Caco-2 (cell line): ENCODE measurements at places on chromosomes 5 and 9. TPM values are rescaled to one million over a fixed set of nuclear protein-coding genes. Genes with fewer than 3 reads are reported as not detected.

DNA sequence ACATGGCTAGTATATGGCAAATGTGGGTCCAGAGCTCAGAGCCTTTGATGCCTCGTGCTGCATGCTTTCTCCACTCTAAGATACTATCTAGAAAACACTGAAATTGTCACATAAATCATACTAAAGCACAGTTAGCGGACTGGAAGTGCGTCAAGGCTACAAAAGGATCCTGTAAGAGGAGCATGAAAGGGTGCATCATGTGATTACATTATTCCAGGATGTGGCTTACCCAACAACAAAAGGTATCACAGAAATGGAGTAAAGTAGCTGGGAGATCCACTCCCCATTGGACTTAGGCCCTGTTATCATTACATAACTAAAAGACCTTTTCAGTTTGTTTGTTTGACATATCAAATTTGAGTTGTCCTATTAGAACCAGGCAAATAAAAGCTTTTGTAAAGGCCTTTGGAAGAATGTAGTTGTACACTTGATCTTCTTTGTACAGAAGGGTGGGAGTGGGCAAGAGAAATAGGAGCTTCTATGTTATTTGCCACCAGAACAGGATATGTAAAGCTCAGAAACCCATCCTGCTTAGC lies 6.9 kb downstream of the SLC31A1 start:
- DNase-seq, result peak; percentile 55

DNA sequence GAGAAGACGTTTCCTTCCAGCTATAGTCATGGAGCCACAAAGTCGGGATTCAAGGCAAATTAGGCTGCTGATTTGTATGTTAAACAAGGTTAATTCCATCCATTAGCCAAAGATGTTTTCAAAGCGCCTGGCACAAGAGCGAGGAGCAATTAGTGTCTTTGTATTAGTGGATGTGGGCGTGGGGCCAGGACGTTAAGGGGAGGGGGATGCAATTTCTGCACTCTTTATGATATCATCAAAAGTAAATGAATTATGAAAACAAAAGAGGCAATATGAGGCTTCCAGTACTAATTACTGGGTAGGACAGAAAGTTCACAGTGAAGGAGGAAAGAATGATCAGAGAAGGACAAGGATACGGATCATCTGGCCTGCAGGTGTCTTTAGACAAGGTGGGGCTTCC lies 230.9 kb upstream of the MSX2 start:
- DNase-seq, result no peak

- no peak for DNase-seq
Measured at GRCh38 chr5:111697215-111697614, 59.8 kb downstream of the NREP start.

NR6A1 gene
- total RNA-seq, result 30.6 and 33.6 TPM in 2 replicates

BSPRY gene
- total RNA-seq, result 14.5 and 14.7 TPM in 2 replicates

COL5A1 gene
- total RNA-seq, result 4.8 and 5.7 TPM in 2 replicates

SCAI gene
- total RNA-seq, result 10.1 and 13.0 TPM in 2 replicates

OGN gene
- total RNA-seq, result not detected in 2 replicates

DNA sequence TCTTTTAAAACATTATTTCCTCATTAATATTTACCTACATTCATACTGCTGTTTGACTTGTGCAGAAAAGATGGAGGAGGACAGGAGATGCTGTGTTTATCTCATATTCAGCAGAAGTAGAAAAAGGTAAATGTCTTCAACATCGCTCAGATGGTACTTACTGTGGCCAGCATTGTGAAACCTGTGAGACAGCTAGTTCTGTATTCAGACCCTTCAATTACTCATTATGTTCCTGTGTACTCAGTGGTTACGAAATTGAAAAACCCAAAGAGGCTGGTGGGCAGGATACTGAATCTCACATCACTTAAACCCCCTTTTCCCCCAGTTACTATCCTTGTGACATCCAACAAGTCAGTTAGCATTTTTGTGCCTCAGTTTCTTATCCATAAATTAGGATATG lies 216.0 kb downstream of the KDM4C start:
- no peak for DNase-seq

- DNase-seq, result no peak
Measured at GRCh38 chr5:138650196-138650595, 75.0 kb upstream of the HSPA9 start.

DNA sequence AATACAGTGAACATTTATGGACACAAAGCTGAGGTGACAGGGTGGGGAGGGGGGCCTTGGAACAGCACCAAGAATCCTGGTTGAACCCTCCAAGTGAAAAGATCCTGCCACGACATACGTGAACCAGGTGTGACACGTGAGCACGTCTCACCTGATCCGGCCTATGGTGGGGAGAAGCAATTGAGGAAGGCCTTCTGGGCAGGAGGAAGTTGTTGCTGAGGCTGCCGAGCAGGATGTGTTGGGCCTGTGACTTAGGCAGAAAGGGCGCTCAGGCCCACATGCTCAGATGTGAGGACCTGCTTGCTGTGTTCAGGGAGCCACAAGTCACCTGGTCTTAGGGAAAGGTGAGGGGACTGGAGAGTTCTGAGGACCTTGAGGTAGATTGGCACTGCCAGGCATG lies 2.5 kb upstream of the MAPK9 start:
- DNase-seq, result no peak

DNA sequence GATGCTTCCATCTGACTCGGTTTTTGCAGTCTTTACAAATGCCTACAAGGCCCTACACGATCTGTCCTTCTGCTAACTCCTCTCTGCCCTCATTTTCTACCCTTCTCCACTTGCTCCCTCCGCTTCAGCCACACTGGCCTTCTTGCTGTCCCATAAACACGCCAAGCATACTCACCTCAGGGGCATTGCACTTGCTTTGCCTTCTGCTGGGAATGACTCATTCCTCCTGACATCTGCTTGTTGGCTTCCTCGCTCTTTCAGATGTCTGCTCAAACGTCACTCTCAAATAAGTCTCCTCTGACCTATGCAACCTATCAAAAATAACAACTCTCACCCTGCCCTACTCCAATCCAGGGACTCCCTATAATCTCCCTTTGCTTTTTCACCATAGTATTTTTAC lies 28.2 kb downstream of the CDC25C start:
- no peak for DNase-seq

- DNase-seq, result no peak
Measured at GRCh38 chr9:97556721-97557605, 55.5 kb downstream of the TMOD1 start.

DNA sequence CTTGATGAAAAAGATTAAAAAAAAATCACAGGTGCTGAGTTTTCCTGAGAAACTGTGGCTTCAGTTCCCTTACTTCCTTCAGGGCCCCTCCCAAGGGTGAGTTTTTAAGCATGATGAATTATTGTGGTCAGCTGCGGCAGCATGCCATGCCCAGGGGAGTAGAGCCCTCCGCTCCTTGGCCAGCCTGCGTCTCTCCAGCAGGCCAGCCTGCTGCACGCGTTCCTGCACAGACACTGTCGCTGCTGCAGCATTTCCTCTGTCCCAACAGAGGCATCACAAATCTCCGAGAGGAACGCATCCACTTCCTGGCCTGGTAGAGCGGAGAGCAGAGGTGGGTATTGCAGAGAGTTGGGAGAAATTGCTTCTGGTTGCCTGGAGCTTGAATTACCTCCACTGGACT lies 26.1 kb upstream of the GLRA1 start:
- no peak for DNase-seq

ENTR1 gene
- total RNA-seq, result 85.2 and 92.6 TPM in 2 replicates

DMXL1 gene
- 30.0 and 33.1 TPM in 2 replicates for total RNA-seq

DNA sequence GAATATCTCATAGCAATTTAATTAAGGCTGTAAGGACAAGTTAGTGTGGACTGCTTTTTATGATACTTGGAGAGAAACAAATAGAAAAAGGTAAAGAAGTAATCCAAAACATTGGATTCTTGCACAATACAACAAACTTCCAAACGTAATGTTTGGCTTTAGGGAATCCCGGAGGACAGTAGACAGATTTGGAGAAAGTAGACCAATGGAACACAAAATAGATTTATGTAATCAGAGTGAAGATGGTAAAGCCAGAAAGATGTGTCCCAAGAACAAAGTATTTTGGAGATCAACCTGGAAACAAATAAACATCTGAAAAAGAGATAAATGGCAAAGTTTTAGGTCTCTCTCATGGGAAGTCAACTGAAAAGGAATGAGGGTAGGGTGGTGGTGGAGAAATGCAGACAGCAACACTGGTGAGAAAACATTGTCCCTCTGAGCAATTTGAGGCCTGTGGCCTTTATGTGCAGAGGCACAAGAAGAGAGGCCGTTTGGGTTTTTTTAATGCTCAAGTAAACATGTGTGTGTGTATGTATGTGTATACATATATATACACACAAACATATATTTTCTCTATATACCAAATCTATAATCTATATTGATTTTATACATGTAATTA lies 620.6 kb downstream of the PDE4D start:
- no peak for DNase-seq

DDX4 gene
- total RNA-seq, result 0.26 TPM in 1 of 2 replicates, not detected in the other

- no peak for DNase-seq
Measured at GRCh38 chr5:75656311-75657003, 45.2 kb downstream of the ANKDD1B start.

SLC9A3 gene
- total RNA-seq, result 3.4 and 3.7 TPM in 2 replicates

- no peak for DNase-seq
Measured at GRCh38 chr9:98108531-98109031, 10.4 kb downstream of the TRIM14 start.

DNA sequence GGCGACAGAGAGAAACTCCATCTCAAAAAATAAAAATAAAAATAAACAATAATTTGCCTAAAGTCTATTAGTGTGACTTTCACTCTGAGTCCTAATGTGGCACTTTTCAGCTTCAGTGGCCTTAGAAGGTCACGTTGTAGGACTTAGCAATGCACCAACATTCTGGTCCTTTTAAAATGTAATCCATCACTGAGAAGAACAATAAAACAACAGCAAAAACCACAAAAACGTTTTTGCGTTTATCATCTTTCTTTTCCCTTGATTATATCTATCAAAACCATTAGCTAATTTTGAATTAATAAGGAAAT lies 190.1 kb upstream of the ZNF608 start:
- DNase-seq, result no peak

- no peak for DNase-seq
Measured at GRCh38 chr5:87252283-87252605, 15.4 kb upstream of the RASA1 start.

DNA sequence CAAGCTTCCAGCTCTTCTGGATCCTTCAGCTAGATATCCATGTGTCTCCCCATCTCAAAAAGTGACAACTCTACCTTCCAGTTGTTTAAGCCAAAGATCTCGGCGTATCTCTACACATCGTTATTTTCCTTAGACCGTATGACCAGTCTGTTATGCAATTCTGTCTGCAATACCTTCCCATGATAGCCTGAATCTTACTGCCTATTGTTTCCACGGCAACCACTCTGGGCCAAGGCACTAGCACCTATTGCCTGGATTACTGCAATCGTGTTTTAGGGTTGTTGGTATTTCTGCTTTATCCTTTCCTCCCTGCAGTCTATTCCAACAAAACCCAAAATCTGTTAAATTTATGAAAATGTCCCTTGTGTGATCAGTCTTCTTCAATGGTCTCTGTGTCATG lies 448.4 kb downstream of the MTRR start:
- DNase-seq, result no peak

DNA sequence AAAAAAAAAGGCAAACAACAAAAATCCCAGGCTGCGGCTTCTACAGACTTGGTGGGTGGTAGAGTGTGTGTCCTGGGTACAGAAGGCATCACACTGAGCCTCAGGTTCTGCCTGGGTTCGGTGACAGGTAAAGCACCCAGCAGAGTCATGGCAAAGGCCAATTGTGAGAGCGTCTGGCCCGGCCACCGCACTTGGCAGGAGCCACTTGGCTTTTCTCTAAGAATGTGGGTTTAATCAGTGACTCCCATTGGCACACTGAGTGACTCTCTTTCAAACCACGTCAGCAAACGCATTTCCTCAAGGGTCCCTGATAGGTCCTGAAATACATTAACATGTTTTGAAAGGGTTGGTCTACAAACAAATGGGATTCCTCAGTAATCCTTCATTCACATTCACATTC lies 17.0 kb downstream of the COL23A1 start:
- DNase-seq, result no peak

CCL27 gene
- not detected in 2 replicates for total RNA-seq

GRCh38 chr9:96139592-96140295 lies 162.2 kb downstream of the HSD17B3 start:
- no peak for DNase-seq

- no peak for DNase-seq
Measured at GRCh38 chr5:66710557-66711088, 114.4 kb downstream of the MAST4 start.

- no peak for DNase-seq
Measured at GRCh38 chr9:1528456-1528855, 478.3 kb downstream of the DMRT2 start.

SHC3 gene
- total RNA-seq, result 0.19 and 0.20 TPM in 2 replicates

- peak; percentile 3 for DNase-seq
Measured at GRCh38 chr9:111231801-111232580, 98.0 kb downstream of the OR2K2 start.

ZSWIM6 gene
- 10.0 and 10.7 TPM in 2 replicates for total RNA-seq

- DNase-seq, result peak; percentile 21
Measured at GRCh38 chr9:127177231-127177630, 54.8 kb upstream of the ANGPTL2 start.

- DNase-seq, result no peak
Measured at GRCh38 chr5:149488645-149489306, 62.5 kb downstream of the CSNK1A1 start.

ZBTB26 gene
- total RNA-seq, result 8.7 and 10.3 TPM in 2 replicates

GRCh38 chr5:130912088-130912487 lies 253.0 kb downstream of the HINT1 start:
- DNase-seq, result no peak

DNA sequence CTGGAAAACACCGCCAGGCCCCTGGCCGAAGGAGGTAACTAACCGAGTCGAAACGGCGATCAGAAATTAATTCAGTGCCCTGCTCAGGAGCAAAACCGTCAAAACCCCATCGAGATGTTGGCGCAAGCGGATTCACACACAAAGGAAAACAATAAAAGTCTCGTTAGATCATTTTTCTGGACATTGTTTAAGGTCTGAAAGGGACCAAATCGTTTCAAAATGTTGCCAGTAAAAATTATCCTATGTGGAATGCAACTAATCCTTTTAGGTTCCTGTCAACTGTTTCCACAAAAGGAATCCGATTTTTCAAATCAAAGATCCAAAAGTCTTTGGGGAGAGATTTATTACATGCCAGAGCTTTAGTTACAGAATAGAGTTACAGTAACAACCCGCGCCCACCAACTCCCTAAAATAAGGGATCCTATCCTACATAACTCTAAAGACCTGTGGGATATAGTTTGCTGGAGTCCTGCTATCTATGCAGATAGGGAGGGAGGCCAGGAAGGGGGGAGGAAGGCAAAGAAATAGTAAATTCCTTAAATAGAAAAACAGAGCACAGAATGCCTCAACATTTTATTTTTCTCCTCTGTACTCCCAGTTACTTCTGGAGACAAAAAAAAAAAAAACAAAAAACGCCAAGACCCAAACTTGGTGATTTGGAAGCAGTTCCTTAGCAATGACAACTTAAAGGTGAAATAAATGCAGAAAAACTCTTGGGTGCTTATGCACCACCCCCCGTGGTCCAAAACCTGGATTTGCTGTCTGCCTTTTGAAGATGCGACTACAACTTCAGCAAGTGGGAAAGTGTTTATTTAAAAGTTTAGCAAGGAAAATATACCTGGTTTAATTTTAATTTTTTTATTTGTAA lies 10.6 kb downstream of the FOXD1 start:
- no peak for DNase-seq

FST gene
- total RNA-seq, result 0.45 and 0.77 TPM in 2 replicates
